H4 (cell line): ENCODE measurements at places on chromosomes 3 and 15. TPM values are rescaled to one million over a fixed set of nuclear protein-coding genes. Genes with fewer than 3 reads are reported as not detected.

- DNase-seq: no peak
Measured at GRCh38 chr3:107275511-107275910, 101.7 kb upstream of the CCDC54 start.

- DNase-seq: no peak
Measured at GRCh38 chr3:193049935-193050334, 132.3 kb upstream of the MB21D2 start.

DNA sequence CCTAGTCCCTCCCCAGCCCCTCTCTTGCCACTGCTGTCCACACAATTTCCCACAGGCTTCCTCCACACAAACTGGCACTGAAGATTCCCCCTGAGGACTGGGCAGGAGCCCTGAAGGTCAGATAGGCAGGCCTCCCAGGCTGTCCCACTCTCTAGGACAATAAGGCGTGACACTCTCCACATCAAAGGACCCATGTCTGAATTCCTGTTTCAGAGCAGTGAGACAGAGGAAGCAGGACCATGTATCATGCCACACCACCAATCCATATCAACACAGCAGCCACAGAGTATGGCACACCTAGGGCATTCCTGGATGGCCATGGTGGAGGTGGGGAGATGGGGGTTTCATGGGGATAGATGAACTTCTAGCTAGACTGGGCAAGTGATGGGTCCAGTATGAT lies 13.8 kb upstream of the CCR1 start:
- DNase-seq: no peak

GRCh38 chr15:99753066-99753465 lies 19.8 kb upstream of the LYSMD4 start:
- no peak for DNase-seq

- no peak for DNase-seq
Measured at GRCh38 chr3:121481106-121481880, 64.5 kb downstream of the POLQ start.

GRCh38 chr3:90092994-90093393 lies 985.6 kb downstream of the EPHA3 start:
- peak; percentile 4 for DNase-seq

- no peak for DNase-seq
Measured at GRCh38 chr3:24385012-24385615, 109.5 kb downstream of the THRB start.

DNA sequence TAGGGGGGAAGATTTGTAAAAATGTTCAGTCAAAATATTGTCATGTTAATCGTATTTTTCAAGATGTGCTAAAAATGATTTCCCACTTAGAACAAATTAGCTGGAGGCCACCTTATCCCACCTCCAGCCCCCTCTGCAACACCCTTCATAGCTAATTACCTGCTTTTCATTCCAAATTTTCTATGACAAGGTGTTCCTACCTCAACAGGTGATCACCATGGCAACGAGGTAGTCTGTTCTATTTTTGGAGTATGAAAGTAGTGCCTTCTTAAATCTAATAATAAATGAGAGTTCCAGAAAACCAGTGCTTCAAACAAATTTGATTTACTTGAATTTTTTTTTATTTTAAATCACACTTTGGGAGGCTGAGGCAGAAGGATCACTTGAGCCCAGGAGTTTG lies 149.8 kb downstream of the FNDC3B start:
- no peak for DNase-seq

DNA sequence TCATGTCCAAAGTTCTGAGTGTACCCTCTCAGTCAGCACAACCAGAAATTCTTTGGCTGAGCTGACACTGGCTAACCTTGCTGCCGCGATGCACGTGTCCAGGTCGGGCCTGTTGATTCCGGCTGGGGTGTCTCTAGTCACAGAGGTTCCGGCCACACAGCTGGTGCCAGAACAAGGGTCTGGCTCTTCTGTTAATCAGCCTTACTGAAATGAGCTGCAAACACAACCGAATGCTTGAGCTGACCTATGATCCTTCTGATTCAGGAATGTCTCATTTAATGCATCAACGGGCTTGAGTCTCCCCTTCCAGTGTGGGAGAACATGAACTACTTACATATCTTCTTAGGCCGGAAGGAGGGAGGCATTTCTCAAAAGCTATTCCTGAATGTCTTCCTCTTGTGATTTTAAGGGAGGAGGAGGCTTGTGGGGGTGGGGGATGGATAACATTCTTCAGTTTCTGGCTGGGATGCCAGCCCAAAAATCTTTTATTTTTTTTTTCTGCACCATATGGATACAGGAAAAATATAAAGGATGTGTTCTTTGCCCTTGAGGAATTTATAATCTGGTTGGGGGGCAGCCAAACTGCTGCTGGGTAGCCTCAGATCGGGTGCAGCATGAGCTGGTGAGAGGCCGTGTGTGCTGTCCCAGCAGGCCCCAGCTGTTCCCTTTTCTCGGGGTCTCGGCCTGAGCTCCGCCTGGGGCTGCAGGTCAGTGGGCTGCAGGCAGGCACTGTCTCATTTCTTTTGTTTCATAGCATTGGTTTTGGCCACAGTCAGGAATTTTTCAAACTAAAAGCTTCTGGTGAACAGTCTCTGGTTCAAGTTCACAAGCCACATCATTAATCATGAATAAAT lies 319.1 kb upstream of the TBL1XR1 start:
- peak; percentile 82 for DNase-seq

- DNase-seq: no peak
Measured at GRCh38 chr3:187737368-187738070, 7.7 kb downstream of the BCL6 start.

DNA sequence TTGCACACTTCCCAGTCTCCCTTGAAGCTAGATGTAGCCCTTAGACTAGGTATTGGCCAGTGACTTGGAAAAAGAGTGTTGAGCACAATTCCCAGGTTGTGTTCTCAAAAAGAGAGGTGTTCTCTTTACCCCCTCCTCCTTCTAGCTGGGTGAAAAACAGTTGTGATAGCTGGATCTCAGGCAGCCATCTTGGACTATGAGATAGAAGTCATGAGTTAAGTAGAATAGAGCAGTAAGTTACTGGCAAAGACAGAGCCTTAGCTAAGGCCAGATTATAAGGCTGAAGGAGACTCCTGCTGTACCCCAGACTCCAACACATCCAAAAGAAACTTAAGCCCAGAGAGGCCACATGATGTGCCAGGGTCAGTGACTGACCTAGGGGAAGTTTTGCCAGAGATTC lies 8.1 kb upstream of the STRA6 start:
- DNase-seq: no peak

DNA sequence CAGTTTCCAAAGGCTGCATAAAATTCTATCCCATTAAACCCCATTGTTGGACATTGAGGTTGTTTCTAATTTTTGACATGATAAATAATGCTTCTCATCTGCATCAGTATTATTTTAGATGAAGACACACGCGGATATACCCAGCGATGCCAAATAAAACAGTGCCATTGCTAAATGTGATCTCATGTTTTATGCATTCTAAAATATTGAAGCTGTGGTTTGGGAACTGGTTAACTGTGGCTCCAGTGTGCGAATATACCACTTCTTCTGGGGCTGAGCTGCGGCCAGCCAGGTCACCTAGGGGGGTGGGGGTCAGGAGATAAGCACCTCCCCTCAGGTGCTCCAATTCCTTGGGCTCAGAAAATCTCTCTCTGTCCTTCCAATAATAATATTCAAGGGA lies 230.0 kb downstream of the ADAMTS9 start:
- DNase-seq: no peak

ZNF660 gene
- 0.02 and 0.08 TPM in 2 replicates for total RNA-seq

FETUB gene
- not detected in 2 replicates for total RNA-seq

- DNase-seq: no peak
Measured at GRCh38 chr3:38724392-38724736, 74.9 kb upstream of the SCN5A start.

FHIT gene
- 0.84 and 0.87 TPM in 2 replicates for total RNA-seq

VEPH1 gene
- total RNA-seq: 0.75 and 8.9 TPM in 2 replicates

- no peak for DNase-seq
Measured at GRCh38 chr3:52891615-52892081, 5.7 kb downstream of the STIMATE start.

DNA sequence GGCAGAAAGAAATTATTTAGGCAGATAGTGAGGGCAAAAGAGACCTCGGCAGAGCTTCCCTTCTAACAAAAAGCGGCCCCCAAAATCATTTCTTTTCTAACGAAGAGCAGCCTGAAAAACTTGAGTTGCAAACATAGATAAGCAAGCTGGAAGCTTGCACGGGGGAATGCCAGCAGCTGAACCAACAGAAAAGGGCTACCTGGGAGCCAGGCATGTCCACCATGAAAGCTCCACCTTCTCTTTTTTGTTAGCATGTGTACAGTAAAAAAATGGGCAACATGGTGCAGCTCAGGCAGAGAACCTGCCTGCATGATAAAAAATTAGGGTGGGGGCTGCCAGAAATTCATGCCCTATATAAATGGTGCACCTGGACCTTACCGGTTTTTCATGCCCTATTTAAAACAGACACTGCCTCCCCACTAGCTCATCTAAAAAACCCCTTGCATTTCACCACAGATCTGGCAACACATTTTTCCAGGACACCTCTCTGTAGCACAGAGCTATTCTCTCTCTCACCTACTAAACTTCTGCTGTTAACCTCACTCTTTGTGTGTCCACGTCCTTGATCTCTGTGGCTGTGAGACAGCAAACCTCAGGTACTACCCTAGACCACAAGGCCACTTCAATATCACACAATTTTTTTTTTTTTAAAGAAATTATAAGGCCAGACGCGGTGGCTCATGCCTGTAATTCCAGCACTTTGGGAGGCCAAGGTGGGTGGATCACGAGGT lies 18.7 kb downstream of the SLC33A1 start:
- DNase-seq: no peak

DNA sequence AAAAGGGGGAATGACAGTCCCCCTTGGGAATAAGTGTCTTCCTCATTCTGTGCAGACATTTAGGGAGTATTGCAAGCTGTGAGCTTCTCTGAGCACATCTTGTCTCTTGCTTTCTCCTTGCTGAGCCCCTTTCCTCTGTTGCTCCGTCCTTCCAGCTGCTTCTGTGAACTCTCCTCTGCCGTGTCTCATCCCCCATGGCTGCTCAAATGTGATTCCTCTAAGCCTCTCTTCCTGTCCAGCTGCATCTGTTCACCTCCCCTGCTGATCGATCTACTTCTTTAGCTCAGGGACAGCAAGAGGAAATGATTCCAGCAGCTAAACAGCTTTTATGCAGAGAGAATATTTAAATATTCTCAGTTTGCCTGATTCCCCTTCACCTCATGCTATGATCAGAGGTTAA lies 328.0 kb upstream of the DNAJC19 start:
- no peak for DNase-seq

DNA sequence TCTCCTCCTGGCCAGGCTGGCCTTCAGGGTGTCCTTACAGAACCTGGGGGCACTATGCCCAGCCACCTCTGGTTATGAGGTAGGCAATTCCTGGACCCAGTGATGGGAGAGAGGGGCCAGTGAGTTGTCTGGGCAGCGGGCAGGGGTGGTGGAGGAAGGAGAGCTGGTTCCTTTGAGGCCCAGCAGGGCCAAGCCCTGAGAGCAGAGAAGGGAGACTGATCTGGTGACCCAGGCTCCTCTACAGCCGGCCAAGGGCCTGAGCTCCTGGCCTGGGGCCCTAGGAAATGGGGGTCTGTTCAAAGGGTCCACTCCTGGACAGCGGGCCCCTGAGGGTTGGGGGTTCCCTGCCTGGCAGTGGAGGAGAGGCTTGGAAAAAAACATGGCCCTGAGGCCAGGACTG lies 7.9 kb downstream of the SLC38A3 start:
- DNase-seq: no peak

DNA sequence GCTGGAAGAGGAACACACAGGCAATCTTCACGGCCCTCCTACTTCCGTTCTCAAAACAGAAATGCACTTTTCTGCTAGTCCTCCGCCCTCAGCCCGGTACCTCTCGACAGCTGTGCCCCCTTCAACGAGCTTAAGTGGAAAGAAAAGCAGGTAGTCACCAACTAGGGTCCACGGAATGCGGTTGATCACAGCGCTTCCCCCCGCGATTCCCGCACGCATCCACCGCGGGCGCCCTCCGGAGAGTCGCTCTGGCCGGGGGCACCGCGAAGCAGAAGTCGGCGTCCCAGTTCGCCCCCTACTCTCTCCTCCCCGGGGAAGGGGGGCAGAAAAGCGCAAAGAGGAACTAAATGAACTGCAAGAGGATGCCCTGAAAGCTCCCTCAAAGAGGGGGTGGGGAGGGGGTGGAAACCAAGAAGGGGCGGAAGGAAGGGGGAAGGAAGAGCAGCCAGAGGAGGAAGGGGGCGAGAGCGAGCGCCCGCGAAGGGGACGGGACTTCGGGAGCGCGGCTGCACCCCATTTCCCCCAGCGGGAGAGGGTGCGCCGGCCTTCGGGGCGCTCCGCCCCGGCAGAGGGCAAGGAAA lies 738 bp downstream of the ACAP2 start:
- peak; percentile 33 for DNase-seq

DNA sequence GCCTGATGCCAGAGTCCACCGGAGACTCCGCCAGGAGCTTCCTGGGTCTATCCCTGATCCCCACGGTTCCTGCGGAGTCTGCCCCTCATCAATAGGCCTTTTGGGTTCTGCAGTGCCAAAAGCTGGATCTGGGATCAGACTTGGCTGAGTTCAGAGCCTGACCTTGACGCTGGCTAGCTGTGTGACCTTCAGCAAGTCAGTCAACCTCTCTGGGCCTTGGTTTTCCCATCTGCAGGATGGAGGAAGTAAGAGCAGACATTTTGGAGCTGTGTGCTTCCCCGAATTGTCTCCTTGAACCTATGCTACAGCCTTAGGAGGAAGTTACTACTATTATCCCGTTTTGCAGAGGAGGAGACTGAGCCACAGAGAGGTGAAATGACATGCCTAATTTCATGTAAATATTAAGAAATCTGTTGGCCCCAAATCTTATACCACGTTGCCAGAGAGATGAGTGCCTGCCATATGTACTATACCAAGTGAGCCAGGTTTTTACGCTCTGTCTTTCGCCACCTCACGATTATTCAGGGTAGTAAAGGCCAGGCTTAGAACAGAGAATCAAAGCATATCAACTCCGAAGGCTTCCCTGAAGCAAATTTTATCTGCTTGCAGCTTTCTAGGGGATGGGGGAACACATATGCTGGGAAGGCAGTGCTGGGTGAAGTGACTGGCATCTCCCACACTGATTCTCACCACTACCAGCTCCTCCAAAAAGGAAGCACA lies 112.5 kb downstream of the SRGAP3 start:
- DNase-seq: no peak

CSPG5 gene
- 0.93 and 1.5 TPM in 2 replicates for total RNA-seq

TMEM158 gene
- total RNA-seq: 8.3 and 9.2 TPM in 2 replicates

GRCh38 chr3:52763466-52763865 lies 7.3 kb downstream of the NEK4 start:
- DNase-seq: no peak

GUCA1C gene
- not detected in 2 replicates for total RNA-seq
